Stomach (tissue), 19 donors: ENCODE measurements at places on chromosomes 2 and 18. TPM values are rescaled to one million over a fixed set of nuclear protein-coding genes. Genes with fewer than 3 reads are reported as not detected.

DNA sequence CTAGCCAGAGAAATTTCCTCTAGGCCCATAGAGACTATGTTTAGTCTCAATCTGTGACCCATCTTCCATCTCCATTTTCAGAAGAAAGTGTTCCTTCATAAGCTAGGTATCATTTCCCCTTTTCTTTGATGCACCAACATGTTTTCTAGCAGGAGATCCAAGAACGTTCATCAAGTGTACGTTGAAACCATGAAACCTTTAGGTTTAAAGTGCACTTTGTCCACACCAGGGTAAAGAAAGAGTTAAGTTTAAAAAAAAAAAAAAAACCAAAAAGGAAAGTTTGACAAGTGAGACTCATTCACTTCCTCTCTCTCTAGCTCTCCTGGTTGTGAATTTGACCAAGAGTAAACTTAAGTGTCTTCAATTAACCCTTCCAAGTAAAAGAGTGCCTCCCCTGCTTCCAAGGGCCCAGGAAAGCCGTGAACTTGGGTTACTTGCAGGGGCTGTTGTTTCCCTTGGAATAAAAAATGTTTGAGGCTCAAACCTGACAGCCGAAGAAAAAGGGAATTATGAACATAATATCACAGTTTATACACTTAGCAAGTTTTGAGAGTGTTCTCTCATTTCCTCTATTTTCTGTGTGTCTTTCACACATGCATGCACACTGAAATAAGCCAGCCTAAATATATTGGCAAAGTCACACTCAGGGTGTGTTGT lies 56.7 kb downstream of the LBH start:
- no peaks in the 10 kb centered on the region for H3K4me1 ChIP-seq
- no peaks in the 10 kb centered on the region for H3K36me3 ChIP-seq
- no peak for DNase-seq
- no peak overlapping the region for H3K27ac ChIP-seq

GRCh38 chr2:10387033-10387432 lies 61.1 kb downstream of the ODC1 start:
- H3K27ac ChIP-seq: no peak overlapping the region
- DNase-seq: no peak
- H3K4me1 ChIP-seq: peaks cover 67% of the 10 kb centered on the region
- no peak overlapping the region for H3K4me3 ChIP-seq
- H3K27me3 ChIP-seq: no peaks in the 10 kb centered on the region
- no peaks in the 10 kb centered on the region for H3K36me3 ChIP-seq

DNA sequence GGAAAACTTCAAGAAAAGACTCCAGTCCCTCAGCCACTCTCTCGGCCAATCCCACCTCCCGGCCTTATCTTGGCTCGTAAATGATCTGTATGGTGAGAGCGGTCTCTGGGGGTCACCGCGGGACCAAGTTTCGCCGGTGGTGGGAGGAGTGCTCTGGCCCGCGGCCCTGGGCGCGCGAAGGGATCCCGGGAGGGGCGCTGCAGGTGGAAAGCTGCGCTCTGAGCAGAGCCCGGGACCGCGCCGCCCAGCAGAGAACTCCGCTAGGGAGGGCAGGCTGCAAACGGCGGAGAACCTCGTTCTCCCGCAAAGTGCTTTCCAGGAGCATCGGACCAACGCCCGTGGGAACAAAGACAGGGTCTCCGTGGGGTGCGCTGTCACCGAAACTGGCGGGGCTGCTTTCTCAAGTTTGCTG lies 622 bp downstream of the LRP2 start:
- peaks cover 45% of the 10 kb centered on the region for H3K4me1 ChIP-seq

DNA sequence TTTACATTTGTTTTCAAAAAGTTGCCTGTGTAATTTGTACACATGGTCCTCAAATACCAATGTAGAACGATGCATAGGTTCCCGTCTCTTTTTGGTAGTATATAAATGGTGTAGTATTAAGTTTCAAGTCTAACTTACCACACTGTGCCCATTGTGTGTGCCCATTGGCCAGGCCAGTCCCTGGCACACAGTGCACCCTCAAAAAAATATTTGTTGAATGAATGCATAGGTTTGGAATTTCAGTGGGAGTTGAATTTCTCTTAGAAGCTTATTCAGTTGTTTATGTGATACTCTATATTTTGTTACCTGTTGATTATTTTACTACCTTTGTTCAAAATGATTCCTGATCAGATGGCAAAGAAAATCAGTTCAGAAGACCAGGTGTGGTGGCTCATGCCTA lies 30.1 kb downstream of the IDH1 start:
- H3K27me3 ChIP-seq: no peaks in the 10 kb centered on the region
- H3K4me1 ChIP-seq: no peaks in the 10 kb centered on the region
- no peak for DNase-seq
- H3K36me3 ChIP-seq: no peaks in the 10 kb centered on the region
- H3K4me3 ChIP-seq: no peak overlapping the region

DNA sequence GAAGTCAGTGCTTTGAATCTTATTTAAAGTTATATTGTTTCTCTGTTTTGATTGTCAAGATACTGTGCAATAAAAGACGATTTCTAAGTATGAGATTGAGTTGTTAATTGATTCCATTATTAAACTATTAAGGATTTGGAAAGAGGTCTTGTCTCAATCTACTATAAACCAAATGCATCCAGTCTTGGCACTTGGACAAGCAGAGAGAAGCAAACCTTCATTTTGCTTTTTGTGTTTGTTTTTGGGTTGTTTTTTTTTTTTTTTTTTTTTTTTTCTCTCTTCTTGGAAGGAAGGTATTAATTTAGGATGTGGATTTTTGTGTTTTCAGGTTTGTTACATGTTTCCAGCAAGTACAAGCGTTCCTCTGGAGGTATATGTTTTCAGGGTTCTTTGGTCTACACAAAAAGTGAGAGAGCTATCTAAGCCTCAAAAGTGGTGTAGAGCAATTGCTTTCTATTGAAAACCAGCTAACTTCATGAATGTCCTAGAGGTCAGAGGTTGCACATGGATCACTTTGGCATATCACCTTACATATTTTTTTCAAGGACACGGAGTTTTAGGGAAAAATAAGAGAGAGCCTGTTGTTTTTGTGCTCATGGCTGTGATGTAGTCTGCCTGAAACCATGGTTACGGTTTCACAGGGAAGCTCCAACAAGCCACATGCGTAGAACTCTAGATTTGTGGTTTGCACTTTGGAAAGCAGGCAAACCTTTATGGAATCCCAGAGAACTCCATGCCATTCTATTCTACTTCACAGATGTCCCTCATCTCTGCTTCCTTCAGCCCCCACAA lies 1.8 kb downstream of the PRKCE start:
- no peaks in the 10 kb centered on the region for H3K36me3 ChIP-seq
- no peak overlapping the region for H3K27ac ChIP-seq

DNA sequence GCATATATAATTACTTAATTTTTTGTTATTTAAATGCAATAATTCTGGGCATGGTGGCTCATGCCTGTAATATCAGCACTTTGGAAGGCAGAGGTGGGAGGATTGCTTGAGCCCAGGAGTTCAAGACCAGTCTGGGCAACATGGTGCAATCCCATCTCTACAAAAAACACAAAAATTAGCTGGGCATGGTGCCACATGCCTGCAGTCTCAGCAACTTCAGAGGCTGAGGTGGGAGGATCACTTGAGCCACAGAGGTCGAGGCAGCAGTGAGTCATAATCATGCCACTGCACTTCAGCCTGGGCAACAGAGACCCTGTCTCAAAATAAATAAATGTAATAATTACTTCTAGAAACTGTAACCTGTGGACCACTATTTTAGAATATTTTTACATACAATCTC lies 21.5 kb upstream of the TMEM87B start:
- DNase-seq: no peak
- no peak overlapping the region for H3K4me3 ChIP-seq
- H3K27me3 ChIP-seq: no peaks in the 10 kb centered on the region

GRB14 gene
- 0.62 TPM for polyA plus RNA-seq

GRCh38 chr2:54897420-54898310 lies 152.6 kb downstream of the RTN4 start:
- no peak for DNase-seq
- H3K27ac ChIP-seq: no peak overlapping the region
- no peaks in the 10 kb centered on the region for H3K27me3 ChIP-seq
- no peaks in the 10 kb centered on the region for H3K36me3 ChIP-seq
- H3K4me3 ChIP-seq: no peak overlapping the region

GRCh38 chr2:224449212-224450147 lies 47.6 kb upstream of the FAM124B start:
- H3K27ac ChIP-seq: no peak overlapping the region
- H3K36me3 ChIP-seq: no peaks in the 10 kb centered on the region
- H3K4me1 ChIP-seq: no peaks in the 10 kb centered on the region
- no peaks in the 10 kb centered on the region for H3K27me3 ChIP-seq

DNA sequence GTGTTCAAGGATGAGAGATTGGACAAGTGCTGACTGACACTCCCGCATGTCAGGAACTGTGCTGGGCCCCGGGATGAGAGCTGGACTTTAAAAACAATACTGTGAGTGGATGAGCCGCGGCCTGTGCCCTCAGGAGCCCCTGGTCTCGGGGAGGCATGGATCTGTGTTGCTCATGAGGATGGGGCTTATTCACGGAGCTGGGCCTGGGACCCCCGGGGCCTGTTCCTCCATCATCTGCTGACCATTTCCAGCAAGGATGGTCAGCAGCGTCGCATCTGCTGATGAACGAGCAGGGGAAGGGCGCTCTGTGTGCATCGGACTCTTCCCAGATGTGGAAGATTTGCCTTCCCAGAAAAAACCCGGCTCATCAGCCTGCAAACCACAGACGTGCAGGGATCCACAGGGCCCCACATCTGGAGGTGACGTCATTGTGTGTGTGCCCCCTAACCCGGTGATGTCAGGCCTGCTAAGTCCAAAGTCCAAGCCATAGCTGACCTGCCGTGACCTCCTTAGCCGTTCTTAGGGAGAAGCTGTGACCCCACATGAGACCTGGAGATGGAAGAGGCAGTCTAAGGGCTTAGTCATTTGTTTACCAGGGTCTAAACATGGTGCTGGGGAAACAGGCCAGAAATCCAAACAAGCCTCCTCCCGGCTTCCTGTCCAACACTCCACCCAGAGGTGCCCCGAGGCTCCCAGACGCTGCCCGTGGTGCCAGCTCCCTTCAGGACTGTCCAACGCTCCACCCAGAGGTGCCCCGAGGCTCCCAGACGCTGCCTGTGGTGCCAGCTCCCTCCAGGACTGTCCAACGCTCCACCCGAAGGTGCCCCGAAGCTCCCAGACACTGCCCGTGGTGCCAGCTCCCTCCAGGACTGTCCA lies 143.9 kb downstream of the PXDN start:
- H3K36me3 ChIP-seq: no peaks in the 10 kb centered on the region
- H3K27me3 ChIP-seq: no peaks in the 10 kb centered on the region
- DNase-seq: peak; percentile 44
